Activated T-cell treated with anti-CD3 and anti-CD28 coated beads, Interleukin-2, amount 50 U/mL, for 72 hours (primary cell): ENCODE measurements at places on chromosomes 3 and 15.

GRCh38 chr3:94887065-94887464, 824.2 kb downstream of the NSUN3 start:
- no peak for DNase-seq

GRCh38 chr3:194871143-194871863, 185.6 kb downstream of the FAM43A start:
- no peak for DNase-seq

DNA sequence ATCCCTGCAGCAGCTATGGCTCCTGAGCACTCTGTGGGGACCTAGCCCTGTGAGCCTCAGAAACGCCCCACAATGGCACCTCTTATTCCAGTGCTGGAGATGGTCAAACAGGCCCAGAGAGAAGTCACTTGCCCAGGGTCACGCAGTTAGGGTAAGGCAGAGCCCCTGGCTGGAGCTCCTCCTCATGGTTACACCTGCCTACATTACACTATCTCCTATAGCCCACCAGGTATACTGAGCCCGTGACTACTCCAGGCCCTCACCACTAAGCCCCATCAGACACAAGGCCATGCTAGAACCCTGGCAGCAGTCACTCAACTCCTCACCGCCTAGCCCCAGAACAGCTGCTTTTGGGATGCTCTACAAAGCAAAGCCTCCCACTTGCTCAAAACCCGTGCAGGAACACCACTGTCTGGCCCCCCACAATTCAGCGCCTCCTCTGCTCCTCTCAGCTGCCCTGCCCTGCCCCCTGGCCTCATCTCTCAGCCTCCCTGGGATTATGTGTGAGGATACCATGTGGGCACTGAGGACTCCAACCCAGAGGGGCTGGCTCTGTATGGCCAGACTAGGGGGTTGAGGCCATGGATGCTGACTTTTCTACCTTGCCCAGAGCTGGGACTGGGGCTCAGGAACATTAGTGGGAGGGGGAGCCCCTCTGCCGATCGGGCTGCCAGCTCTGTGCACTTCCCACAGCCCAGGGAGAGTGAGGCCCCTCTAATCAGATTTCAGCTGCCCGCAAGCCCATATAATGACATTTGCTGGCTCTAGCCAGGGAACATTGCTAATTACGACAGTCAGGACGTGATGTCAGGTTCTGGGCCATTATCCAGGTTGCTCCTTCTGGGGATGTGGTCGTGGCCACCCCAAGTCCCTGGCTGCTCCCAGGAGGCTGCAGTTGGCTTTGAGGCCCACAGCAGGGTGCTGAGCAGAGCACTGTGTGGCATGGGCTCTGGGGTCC, 4.0 kb downstream of the NT5DC2 start:
- peak; percentile 0 for DNase-seq

- DNase-seq = no peak
Observed at GRCh38 chr3:154022606-154023005, 98.6 kb upstream of the ARHGEF26 start.

- no peak for DNase-seq
Observed at GRCh38 chr15:65056106-65056505, 10.9 kb downstream of the SLC51B start.

GRCh38 chr3:23112491-23112890, 90.6 kb upstream of the UBE2E2 start:
- DNase-seq = no peak

DNA sequence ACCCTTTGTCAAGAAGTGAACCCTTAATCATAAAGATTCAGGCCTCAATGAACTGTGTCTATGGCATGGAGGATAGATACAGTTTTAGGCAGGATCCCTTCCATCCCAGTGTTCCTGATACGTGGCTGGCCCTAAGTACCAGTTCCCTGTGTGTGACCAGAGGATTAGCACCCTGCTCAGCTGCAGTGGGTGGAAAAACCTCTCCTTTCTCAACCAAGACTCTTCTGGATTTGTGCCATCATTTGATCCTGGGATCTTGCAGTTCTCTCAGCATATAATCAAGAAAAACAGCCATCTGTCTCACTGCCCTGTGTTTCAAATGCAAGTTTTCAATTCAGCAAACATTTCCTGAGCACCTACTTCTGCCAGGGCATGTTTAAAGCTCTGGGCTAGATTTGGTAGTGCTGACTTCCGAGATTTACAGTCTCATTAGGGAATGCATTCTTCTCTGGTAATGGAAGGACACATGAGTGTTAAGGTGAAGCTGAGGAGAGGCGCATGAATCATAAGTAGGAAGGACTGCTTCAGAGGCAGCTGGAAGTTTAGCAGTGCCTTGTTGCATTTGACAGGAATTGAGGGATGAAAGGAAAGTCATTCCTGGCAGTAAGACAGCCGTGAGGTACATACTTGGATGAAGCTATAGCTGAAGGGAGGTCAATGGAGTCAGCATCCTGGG, 388.3 kb downstream of the MFSD1 start:
- DNase-seq = no peak

DNA sequence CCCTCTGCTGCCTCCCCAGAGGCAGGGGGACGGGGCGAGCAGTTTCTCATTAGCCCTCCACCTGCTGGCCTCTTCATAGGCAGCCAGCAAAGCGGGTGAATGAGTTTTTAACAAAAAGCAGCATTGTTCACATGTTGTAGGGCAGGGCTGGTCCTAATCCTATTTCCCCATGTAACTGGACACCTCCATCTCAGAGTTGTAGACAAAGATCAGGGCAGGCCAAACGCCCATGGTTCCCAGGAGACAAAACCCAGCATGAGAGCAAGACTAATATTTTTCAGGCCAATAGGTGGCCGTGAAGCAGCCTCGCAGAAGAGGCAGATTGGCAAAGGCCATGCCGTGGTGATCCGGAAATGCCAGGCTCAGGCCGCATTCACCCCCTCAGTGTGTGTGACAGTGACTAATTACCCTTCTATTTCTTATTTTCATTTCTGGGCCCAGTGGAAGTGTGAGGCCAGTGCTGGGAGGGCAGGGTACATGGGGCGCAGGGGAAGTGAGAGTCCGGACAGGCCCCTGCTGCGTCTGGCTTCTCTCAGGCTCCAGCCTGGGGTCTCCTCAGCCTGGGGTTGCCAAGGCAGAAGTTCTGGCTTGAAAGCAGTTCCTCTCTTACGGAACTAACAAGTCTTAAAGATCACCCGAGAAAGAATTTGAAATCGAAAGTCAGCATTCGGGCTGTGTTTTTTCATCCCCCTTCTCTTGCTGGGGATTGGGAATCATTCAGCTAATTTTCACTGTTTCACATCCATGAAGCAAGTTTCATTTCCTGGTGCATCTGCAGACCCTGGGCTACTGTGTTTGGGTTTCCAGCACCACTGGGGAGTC, 64.8 kb downstream of the BOC start:
- no peak for DNase-seq

DNA sequence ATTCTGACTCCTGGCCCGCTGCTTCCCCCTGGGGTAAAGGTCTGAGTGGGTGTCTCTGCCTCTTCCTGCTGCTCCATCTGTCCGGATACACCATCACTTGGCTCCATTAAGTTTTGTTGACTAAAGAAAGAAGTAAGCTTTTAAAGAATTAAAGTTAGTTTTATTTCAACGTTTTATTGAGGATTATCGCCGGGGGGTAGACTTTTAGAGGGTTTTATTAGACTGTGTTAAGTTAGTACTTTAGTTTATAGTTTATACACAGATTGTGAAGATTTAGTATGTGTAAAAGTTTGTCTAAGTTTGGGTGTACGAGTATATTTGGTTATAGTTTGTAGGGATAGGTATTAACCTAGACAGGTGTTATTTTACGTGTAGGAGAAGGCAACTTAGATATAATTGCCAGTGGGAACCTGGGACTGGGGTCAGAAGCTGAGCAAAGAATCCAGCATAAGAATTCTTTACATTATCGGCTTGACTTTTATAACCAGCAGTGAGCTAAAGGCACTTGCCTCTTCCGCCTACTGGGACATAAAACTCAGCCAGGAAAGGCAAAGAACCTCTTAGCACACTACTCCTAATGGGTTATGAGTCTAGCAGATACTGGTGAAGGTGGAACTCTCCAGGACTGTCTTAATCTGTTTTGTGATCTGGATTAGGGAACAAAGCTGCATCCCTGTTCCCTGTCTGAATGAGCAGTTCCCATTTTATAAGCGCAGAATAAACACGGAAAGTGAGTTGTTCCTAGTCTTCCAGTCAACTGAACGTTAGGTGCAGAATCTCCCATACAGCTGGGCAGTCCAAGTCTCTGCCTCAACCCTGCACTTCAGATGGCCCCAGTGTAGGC, 131.3 kb downstream of the FAM43A start:
- no peak for DNase-seq

DNA sequence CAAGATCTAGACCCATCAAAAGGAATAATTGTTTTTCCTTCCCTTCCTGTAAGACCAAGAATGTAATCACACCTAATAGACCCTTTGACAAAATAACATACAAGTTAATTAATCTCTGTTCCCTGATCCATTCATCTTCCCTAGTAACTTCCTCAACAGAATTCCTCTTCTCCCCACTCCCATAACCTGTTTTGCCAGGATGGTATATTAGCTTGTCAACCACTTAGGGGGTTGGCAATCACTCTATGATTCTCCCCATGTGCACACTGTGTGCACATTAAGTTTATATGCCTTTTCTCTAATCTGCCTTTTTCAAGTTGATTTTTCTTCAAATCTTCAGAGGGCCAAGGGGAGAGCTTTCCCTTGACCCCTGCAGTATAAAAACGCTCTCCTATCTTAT, 2.7 kb upstream of the ATP11B start:
- DNase-seq = no peak

- DNase-seq = no peak
Observed at GRCh38 chr3:102398176-102398575, 36.6 kb upstream of the ZPLD1 start.

- no peak for DNase-seq
Observed at GRCh38 chr3:127049393-127049792, 66.5 kb downstream of the PLXNA1 start.

GRCh38 chr15:83512459-83512858, 65.3 kb downstream of the SH3GL3 start:
- DNase-seq = no peak

DNA sequence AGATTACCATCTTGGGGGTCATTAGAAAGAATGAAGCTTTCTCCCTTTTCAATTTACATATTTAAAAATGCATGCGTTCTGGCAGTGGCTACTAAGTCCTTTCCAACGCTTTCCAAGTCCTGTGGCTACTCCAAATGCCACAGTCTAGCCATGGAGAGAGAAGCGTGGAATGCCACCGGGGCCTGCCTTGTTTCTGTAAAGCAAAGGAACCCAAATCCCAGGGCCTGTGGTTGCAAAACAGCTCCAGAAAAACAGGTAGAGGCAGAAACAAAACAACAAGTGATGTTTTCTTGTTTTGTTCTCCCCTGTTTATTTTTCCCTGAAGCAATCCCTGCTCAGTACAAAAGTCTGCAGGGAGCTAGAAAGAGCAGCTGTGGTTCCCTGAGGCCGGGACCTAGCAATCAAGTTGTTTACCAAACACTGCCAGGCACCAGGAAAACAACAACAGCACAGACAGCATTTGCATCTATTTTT, 85.5 kb downstream of the FOXP1 start:
- DNase-seq = no peak

- no peak for DNase-seq
Observed at GRCh38 chr3:163476179-163476578, 1602.1 kb downstream of the SI start.

DNA sequence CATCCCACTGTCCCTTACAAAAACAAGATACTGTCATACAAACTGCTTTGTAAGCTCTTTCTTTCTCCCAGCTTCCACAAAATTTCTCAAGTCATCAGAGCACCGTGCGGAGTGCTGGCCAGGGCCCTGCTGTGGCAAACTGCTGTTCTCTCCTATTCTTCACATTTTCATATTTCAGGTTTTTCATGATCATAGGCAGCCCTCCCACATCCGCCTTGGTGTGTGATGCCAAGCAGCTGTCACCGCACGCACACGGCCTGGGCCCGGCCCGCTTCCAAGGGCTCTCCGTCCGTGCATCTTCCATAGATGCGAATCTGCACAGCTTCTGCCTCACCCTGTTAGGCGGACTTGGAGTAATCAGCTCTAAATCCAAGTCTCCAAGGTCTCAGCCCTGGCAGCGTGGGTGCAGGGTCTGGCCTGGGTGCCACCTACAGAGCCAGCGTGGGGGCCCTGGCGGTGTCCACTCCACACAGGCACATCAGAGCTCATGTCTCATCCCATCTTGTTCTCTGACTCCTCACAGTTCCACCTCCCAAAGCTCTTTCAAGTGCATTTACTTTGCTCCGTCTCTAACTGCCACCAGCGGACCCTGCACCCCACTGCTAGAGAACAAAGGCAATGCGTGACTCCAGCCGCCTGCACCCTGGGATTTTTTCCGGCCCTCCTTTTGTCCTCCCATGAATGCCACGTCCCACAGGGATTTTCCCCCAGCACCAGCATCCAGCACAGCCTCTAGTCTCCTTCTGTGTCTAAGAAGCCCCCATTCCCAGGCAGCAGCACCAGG, 27.2 kb downstream of the CYFIP1 start:
- DNase-seq = no peak

DNA sequence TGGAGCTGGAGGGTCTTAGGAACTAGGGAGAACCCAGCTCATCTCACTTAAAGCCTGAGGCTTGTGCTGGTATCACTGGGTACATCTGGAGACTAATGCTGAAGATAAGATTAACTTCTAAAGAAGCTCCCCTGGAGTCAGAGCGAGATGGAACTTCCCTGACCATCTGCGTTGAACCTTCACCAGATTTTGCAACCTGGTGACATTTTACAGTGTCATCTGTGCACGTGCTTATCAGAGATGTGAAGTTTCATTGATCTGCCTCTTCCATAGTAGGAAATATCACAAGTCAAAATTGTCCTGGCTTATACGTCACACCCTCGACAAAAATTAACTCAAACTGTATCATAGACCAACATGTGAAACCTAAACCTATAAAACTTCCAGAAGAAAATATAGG, 395.5 kb downstream of the SHQ1 start:
- DNase-seq = no peak

DNA sequence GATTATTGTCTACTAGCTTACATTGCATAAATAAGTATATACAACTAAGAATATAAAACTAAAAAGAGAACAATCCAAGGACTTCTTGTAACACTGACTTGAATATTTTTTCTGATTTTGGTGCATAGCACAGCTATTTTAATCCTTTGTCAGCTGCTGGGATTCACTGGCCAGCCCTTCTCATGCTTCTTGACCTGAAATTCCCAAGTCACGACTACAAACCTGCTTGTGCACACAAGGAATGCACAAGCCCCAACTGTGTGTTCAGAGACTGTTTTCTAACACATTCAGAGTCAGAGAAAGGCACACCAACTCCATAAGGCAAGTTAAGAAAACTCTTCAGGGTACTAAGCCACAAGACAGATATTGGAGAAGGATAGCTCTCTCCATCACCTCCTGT, 80.9 kb downstream of the TNIK start:
- DNase-seq = no peak

DNA sequence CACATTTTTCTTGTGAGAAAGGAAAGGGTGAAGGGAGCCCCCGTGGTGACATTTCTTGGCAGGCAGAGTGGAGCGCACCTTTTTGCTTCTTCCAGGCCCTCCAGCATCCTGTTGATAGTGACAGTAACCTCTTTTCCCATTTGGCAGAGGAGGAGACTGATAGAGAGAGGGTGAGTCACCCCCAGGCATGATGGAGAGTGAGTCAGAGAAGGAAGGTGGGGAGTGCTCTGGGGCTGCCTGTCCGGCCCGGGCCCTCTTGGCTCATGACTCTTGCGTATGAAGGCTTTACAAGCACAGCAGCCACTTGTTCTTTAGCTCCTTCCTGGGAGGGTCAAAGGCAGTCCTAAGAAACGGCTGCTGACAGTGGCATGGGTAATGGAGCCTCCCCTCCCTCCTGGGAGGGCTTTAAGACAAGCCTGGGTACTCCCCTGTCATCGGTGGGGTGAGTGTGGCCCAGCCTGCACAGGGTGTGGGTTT, 16.0 kb downstream of the ANKRD63 start:
- DNase-seq = no peak

GRCh38 chr3:166582236-166582635, 745.0 kb upstream of the BCHE start:
- no peak for DNase-seq
